ENCODE measurements at places on chromosomes 12 and 14.

DNA sequence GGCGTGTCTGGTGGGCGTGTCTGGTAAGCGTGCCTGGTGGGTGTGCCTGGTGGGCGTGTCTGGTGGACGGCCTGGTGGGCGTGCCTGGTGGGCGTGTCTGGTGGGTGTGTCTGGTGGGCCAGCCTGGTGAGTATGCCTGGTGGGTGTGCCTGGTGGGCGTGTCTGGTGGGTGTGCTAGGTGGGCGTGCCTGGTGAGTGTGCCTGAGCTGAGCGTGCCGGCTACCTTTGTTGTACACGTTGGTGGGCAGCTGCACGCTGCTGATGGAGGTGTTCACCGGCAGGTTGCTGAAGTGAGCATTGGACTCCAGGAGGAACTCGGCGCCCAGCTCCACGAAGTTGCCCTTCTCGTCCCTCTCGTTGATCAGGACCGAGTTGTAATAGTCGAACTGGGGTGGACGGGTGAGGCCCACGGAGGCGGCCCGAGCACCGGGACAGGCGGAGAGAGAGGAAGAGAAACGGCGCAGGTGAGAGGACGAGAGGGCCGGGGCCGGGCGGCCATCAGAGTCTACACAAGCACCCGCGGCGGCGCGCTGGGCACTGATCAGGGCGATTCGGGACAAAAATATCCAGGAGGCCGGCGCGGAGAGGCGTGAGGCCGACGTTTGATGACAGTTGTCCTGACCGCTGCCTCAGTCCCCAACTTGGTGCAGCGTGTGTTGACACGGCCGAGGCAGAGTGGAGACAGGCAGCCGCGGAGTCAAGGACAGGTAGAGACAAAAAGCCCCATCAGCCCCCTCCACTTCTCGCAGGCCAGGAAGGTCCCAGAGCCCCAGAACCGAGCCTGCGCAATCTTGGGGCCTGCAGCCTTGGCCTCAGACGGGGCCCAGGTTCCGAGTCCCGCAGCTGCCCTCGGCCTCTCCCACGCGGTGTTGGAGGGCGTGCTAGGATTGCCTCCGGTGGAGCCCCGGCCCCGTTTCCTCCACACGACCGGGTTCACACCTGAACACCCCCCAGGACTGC is 10.5 kb downstream of the CACNA2D4 start:
- no peak for DNase-seq

- no peak for DNase-seq
These were observed 57.8 kb downstream of the LRP6 start for GRCh38 chr12:12209043-12209442.

DNA sequence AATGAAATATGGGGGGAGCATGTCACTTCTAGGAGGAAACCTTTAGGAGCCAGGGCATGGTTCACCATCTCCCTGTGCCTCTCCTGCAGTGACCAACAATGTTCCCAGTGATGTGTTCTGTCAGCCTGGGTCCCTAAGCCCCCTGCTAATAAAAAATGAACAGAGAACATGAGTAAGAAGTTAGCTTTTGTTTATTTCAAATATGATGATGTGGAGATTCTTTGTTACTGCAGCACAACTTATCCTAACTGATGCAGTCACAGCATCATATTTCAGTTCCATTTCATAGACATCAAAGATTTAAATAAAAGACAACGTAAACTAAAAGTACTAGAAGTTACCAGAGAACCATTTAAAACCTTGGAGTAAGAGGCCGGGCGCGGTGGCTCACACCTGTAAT is 43.9 kb downstream of the SERPINA3 start:
- no peak for DNase-seq

DNA sequence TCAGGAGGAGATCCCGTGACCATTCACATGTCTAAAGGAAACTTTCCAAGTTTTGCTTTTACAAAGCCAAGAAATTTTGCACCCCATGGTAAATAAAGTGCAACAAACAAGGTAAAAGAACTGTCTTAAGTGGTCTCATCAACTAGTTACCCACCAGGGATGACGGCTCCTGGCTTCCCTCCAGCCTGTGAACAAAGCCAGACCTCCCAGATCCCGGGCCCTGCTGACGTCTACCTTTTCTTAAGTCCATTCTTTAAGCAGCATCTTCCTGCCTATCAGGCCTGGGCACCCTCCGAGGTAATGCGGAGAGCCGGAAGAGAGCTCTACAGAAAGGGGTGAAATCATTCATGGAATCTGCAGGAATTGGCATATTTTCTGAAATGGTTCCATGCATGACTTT is 58.0 kb upstream of the DAAM1 start:
- DNase-seq = no peak

DNA sequence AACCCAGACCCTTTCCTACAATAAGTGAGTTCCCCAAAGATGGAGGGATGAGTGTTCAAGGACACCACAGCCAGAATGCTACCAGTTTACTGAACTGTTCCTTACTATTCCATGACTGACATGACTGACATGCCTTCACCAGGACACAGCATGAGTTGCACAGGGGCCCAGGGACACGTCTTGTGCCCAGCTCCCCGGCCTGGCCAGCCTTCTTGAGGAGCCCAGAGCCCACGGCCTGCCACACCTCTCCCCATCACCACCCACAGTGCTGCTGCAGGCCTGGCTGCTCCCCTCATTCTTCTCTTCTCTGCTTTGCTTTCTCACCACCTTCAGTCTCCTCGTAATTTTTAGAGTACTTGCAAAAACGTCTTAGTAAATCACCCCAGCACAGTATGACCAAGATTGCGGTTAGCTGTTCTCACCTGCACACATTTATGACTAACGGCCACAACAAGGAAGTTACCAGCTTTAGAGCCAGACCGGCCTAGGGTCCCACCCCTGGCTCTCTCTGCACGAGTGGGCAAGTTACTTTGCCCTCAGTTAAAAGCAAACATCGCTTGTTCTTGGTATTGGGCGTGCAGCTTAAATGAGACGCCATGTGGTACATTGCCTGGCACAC is 18.5 kb downstream of the PPP2R5E start:
- no peak for DNase-seq

DNA sequence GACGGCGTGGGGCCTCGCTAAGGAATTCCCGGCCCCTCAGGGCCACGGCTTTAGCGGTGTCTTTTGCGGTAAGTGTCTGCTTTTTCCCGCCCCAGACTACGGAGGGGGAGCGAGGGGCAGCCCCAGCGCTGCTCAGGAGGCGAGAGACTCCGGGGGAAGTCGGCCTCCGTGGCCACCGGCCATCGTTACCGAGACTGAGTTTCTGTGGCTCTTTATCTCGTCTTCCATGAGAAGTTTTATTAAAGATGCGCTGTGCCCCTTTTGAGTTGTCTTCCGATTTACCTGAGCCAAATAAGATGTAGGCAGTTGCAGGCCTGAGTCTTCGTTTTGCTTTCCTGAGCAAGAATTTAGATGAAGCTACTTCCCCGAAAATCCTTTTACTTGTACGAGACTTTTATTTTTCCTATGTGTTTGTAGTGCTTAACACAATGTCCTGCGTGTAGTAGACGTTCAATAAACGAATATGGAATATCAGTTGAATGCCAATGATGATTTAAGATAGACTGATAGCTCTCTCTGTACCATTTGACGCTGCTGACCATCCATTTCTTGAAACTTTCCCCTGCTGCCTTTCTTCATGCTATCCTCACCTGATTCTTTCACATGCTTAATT is 462 bp downstream of the SRP54 start:
- DNase-seq = no peak

DNA sequence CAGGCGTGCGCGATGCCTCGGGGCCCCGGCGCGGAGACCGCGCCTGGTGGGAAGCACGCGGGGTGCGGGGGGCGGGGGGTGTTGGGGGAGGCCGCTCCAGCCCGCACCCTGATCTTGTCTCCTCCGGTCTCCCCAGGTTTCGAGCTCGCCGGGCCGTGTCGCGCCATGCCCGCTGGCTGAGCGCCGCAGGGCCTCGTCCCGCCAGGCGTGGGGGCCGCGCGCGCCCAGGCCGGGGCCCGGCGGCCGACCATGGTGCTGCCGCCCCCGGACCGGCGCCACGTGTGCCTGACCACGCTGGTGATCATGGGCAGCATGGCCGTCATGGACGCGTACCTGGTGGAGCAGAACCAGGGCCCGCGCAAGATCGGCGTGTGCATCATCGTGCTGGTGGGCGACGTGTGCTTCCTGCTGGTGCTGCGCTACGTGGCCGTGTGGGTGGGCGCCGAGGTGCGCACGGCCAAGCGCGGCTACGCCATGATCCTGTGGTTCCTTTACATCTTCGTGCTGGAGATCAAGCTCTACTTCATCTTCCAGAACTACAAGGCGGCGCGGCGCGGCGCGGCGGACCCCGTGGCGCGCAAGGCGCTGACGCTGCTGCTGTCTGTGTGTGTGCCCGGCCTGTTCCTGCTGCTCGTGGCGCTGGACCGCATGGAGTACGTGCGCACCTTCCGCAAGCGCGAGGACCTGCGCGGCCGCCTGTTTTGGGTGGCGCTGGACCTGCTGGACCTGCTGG is 2.4 kb downstream of the TMEM121 start:
- no peak for DNase-seq

DNA sequence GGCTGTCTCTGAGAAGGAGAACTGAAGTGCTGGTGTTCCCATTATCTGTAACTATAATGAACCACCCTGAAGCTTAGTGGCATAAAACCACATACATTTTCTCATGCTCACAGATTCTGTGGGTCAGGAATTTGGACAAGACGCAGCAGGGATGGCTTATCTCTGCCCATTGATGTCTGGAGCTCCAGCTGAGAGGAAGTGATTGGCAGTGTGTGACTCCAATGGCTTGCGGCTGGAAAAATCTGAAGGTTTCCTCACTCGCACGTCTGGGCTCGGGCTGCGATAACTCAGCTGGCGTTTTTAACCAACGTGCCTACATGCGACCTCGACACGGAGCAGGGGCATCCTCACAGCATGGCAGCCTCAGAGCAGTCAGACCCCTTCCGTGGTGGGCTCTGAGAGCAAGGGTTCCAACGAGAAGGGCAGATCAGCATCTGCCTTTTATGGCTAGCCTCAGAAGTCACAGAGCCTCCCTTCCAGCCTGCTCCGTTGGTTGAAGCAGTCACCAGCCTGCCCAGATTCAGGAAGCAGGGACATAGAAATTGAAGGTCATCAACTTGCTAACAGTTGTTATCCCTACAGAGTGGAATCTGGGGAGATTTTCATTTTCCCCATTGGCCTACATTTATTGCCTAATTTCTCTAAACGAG is 143.3 kb upstream of the BCL2L14 start:
- no peak for DNase-seq

DNA sequence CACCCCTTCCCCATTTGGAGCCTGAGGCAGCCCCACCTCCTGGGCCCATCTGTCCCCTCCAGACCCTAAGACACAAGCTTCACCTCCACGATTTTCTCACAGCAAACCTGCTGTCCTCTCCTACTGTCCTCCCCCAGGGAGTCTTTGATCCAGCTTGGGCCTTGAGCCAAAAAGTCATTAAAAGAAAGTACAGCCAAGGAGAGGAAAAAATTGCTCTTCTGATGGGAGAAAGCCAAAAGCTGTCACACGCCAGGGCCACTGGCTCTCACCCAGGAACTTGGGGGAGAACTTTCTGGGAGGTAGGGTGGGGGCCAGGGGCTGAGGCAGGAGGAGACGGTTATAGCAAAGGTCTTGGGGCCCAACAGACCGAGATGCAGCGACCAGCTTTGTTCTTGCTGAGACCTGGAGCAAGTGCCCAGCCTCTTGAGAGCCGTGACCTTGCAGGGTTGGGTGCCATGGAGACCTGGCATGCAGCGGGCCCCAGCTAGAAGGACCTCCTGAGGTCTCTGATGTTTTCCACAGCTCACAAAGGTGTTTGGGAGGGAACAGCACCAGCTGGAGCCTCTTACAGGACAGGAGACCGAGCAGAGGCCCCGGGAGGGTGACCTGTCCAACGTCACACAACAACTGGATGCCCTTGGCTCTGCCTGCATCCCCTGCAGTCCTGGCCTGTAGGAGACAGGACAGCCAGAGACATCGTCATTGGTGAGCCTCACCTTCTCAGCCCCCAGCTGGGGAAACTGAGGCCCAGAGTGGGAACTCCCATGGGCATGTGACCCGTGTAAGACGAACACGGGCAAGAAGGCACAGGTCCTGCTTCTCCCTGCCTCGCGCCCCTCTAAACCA is 124.5 kb downstream of the CALM1 start:
- no peak for DNase-seq

GRCh38 chr12:43462080-43462479 is 89.9 kb downstream of the ADAMTS20 start:
- DNase-seq = no peak

GRCh38 chr12:87201598-87201997 is 827.6 kb downstream of the C12orf50 start:
- no peak for DNase-seq

All from kidney glomerular epithelial cell (primary cell).